ENCODE measurements at places on chromosomes 7 and 10. TPM values are rescaled to one million over a fixed set of nuclear protein-coding genes. Genes with fewer than 3 reads are reported as not detected.

- no peak for DNase-seq
These were observed 104.1 kb downstream of the LHPP start for GRCh38 chr10:124565565-124566221.

The TMEM213 gene
- polyA plus RNA-seq, result not detected

DNA sequence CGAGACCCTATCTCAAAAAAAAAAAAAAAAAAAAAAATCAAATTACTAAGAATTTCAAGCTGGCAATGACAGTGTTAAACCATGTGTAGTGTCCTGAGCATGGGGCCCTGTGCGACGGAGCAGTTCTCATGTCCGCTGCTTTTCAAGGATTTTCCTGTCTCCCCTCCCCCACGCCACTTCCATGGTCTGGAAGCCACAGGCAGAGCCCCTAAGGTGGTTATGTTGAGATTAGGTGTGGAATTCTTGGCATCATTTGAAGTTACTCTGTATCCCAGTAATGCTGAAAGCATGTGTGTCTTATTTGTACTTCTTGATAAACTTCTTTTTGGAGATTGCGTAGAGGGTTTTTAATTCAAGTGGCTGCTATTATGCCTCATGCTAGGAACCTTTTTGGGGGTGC, 65.2 kb downstream of the PFKFB3 start:
- no peak for DNase-seq

DNA sequence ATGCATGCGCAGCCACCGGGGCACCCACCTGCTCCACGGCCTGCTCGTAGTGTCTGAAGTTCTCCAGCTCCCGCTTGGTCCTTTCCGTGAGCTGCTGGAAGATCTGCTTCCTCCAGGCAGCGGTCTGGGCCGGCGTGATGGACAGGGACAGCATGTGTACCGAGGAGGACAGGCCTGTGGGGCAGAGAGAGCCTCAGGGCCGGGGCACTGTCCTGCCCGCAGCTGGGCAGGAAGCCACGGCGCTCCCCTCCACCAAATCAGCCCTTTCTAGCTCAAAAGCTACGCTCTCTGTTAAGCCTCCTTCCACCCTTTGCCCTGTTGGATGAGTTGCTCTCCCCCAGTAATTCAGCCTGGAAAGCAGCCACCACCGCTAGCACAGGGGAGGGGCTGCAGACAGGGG, 19.2 kb downstream of the TECPR1 start:
- no peak for DNase-seq

GRCh38 chr7:148347981-148348380, 242.6 kb upstream of the C7orf33 start:
- DNase-seq, result no peak

All from GM23248 (cell line).